Daoy (cell line): ENCODE measurements at places on chromosomes 11 and 22. TPM values are rescaled to one million over a fixed set of nuclear protein-coding genes. Genes with fewer than 3 reads are reported as not detected.
A peak's percentile ranks its signal among the peaks of the same experiment; 100 is the strongest.

GRCh38 chr11:90448256-90448655, 225.4 kb upstream of the CHORDC1 start:
- no peak for DNase-seq

GRCh38 chr11:116513894-116514293, 258.9 kb downstream of the BUD13 start:
- peak; percentile 59 for DNase-seq

- DNase-seq, result no peak
Measured at GRCh38 chr11:17915500-17916143, 97.2 kb downstream of the SERGEF start.

DNA sequence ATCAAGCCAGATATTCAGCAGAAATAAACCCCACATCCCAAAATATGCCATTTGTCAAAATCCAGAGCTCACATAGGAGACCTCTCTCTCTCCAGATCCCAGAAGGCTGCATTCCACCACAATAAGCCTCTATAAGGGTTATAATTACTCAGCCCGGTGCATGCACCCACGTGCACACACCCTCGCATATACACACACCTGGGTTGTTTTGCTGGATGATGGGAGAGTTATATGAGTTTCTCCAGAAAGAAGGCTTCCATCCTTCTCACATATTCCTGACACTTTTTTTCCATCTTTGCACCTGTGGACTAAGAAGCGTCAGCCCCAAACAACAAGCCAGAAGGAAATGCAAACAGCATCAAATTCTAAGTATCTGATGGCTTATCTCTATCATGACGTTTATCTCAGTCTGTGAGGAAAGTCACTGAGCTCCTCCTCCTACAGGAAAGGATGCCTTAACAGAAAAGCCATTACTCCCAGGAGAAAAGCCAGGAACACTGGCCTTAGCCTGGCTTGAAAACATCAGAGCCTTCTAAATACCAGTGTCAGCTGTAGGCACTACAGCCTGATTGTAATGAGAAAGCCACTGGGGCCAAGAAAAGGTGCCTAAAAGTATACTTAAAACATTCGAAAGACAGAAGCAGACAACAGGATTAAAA, 253.2 kb downstream of the LARGE1 start:
- no peak for DNase-seq

NFAM1 gene
- 0.17 and 0.51 TPM in 2 replicates for total RNA-seq

ELFN2 gene
- total RNA-seq, result 2.0 and 2.3 TPM in 2 replicates

FOXR1 gene
- not detected in 2 replicates for total RNA-seq

BTBD18 gene
- not detected in 2 replicates for total RNA-seq

DNA sequence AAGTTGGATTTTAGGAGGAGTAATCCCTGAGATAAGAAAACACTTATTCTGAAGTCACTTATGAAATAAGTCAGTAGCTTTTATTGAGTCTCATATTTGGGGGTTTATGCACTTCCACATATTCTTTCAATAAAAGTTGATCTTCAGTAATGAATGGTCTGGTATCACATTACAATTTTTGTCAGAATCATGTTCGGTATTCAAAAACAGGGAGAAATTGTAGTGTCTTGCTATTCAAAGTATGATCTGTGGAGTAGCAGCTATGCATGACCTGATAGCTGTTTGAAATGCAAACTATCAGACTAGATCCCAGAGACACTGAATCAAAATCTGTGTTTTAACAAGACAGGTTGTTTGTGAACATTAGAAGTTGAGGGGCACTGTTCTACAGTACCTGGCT, 857.6 kb downstream of the METTL15 start:
- no peak for DNase-seq

GRCh38 chr11:117361432-117361831, 33.8 kb downstream of the CEP164 start:
- no peak for DNase-seq

DNA sequence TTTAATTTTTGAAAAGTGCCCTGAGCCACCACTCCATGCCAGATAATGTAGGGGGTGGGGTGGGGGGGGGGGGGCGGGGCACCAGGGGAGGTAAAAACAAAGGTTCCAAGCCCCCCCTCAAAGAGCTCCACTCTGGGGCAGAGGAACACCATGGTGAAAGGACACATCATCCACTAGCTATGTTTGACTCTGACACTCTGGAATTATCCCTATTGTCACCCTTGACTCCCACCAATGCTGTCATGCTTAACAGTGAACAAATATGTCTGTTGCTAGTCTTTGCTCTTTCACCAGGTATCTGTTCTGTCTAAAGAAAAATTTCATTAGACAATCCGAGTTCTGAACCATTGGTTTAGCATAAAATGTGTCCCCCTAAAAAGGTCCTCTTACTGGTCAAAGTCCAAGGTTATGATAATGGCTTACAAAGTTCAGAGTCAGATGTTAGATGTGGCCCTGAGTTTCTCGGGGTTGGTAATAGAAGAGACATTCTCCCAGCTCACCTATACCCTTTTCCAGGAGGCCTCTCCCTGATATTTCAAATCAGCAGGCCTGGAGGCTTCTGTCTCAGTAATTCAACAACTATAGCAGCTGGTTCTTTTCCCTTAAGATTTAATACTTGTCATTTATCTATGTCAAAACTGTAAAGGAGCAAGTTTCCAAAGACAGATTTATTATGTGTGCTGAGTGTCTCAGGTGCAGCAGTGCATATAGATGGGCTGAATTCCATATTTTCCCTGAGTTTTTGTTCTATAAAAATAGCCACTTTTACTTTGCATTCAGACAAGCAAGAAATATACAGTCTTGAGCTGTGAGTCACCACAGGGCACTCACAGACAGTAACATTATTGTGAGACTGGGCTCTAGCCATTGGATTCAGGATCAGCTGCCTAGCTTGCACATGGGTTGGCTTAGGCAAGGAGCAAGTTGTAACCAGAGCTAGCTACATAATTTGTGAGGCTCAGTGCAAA, 174.1 kb downstream of the CSNK2A3 start:
- peak; percentile 67 for DNase-seq

GRCh38 chr22:16800358-16800757, 24.9 kb downstream of the XKR3 start:
- DNase-seq, result no peak

SPDYC gene
- not detected in 2 replicates for total RNA-seq

DNA sequence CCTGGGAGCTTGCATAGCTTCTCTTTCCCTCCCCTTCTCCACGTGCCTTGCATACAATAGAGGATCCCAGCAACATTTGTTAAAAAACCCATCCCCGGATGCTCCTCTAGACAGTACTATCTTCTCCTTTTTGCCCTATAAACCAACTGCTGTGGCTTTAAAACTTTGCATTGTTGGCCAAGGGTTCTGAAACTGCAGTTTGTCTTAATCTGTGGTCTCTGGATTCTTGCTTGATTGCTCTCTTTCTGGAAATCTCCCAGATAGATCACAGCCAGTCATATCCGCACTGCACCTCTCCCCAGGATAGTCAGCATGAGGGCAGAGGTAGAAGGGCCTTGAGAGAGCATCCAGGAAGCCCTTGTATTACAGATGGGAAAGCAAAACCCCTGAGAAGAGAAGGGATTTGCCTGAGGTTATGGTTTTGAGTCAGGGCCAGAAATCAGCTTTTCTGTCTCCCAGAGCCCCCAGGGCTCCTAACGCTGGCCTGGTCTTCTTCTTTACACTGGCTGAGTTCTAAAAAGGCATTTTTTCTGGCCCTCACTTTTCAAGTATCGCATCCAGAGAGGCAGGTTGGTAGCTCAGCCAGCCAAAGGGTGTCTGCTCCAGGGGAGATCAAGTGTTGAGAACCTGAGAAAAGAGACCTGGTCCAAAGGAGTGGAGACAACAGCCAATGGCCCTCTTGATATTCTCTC, 70.6 kb downstream of the ADM start:
- peak; percentile 67 for DNase-seq

MMP13 gene
- total RNA-seq, result 0.17 TPM in 1 of 2 replicates, not detected in the other

DNA sequence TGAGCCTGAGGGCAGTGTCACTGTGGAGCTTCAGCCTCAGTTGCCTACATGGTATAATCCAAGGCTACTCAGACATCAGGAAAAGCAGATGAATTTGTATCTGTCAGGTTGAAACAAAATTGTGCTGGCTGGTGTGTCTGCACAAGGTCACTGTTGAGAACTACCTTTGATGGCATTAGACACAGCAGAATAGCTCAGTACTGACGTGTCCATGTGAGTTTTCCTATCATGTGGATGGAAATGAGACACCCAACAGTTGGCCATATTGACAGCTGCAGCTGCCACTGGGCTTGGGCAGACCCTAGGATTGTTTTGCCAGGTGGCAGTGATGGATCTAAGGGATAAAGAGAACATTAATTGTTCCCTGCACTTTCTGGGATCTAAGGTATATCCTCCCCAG, 15.8 kb downstream of the CCDC134 start:
- DNase-seq, result no peak

DNA sequence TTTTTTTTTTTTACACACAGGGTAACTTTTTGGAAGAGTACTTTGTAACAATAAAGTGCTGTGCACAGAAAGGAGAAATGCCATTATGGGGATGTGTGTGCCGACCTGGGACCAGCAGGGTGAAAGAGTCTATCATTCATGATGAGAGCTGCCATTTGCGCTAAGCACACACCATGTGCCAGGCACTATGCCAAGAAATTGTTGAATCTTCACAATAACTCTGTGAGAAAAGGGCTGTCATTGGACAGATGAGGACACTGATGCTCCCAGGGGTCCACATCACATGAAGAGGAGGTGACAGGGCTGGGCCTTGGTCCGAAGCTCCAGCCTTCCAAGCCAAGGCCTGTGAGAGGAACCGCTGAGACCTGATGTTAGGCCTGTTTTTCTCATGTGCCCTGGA, 5.6 kb downstream of the DUSP18 start:
- DNase-seq, result no peak

DNA sequence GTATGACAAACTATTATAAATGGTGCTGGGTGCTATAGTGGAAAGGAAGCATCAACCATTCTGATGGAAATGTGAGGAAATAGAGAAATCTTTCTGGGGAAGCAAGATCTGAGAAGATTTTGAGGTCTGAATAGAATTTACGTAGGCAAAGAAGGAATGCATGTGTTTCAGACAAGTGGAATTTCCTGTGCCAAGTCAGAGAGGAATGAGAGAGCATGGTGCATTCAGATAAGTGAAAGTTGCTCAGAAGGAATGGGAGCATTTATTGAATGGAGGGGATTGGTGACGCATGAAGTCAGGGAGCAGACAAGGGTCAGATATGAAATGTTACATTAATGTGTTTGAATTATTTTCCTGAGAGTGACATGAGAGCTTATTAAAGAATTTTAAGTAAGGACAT, 725.5 kb downstream of the METTL15 start:
- DNase-seq, result peak; percentile 86

DNA sequence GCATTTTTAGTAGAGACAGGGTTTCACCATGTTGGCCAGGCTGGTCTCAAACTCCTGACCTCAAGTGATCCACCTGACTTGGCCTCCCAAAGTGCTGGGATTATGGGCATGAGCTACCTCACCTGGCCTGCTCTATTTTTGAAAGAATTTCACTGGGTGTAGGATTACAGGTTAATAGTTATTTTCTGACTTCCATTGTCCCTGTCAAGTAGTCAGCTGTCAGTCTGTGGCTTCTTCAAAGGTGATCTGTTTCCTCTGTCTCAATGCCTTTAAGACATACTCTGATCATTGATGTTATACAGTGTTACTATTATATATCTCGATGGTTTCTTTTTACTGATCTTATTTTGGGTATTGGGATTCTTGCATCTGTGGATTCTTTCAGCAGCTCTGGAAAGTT, 10.1 kb upstream of the EXT2 start:
- no peak for DNase-seq

DNA sequence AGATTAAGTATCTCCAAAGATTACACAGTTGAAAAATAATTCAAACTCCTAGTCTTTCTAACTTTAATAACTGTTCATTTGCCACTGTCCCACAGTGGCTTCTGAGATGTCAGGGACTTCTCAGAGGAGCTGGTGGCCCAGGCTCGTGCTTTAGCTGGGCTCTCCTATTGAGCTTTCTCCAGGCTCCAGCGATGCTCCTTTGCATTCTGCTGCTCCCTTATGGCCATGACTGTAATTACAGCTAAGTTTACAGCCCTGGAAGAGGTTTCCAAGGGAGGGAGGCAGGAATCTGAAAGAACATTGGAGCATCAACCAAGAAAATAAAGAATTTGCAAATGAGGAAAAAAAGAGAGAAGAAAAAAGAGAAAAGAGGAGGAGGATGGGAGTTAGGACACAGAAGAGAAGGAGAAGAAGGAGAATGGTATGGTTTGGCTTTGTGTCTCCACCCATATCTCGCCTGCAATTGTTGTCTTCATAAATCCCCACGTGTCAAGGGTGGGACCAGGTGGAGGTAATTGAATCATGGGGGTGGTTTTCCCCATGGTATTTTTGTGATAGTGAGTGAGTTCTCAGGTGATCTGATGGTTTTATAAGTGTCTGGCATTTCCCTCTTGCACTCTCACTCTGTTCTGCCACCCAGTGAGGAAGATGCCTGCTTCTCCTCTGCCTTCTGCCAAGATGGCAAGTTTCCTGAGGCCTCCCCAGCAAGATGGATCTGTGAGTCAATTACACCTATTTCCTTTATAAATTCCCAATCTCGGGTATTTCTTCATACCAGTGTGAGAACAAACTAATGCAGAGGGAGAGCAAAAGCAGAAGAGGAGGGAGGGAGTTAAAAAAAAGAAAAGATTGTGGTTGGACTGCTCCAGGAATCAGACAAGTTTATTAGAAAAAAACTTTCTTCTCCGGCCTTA, 857.0 kb downstream of the KCNA4 start:
- DNase-seq, result peak; percentile 77

DNA sequence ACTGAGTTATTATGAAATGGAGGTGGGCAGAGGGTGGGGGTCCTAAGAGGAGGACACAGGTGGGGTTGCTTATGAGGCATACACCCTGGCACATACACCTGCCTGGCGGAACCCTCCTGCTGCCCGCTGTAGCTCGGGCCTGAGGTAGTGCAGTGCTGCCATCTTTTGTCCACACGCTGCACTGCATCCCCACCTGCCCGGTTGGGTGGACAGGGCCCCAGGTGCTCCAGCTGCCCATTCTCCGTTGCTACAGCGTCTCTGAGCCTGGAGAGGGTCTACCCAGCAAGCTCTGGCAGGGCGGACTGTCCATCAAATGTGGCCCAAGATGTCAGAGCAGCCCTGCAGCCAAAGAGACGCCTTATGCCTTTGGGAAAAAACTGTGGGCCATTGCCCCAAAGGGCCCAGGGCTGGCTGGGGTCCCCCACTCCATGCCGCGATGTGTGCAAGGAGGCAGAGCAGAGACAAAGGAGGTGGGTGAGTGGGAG, 131.2 kb downstream of the BUD13 start:
- peak; percentile 47 for DNase-seq

- no peak for DNase-seq
Measured at GRCh38 chr11:2555891-2556290, 111.1 kb downstream of the KCNQ1 start.

GRCh38 chr11:12186701-12187100, 76.3 kb downstream of the MICAL2 start:
- DNase-seq, result no peak

GRCh38 chr22:22118987-22119386, 125.6 kb upstream of the VPREB1 start:
- DNase-seq, result no peak
